RPMI7951 (cell line): ENCODE measurements at places on chromosomes 11 and 22. TPM values are rescaled to one million over a fixed set of nuclear protein-coding genes. Genes with fewer than 3 reads are reported as not detected.

DDX25 gene
- total RNA-seq: 0.10 and 0.36 TPM in 2 replicates

ANO1 gene
- 7.5 and 8.4 TPM in 2 replicates for total RNA-seq

LSP1 gene
- total RNA-seq: 2.4 and 3.8 TPM in 2 replicates

TBC1D22A gene
- 7.1 and 7.2 TPM in 2 replicates for total RNA-seq

CEP126 gene
- total RNA-seq: 0.78 and 2.6 TPM in 2 replicates

- no peak for DNase-seq
Measured at GRCh38 chr11:76723142-76723541, 52.6 kb upstream of the LRRC32 start.

- DNase-seq: no peak
Measured at GRCh38 chr11:44885065-44885810, 65.4 kb downstream of the TP53I11 start.
